Stimulated activated CD8-positive, alpha-beta memory T cell treated with anti-CD3 and anti-CD28 coated beads, Interleukin-4, amount 100 ng/mL, for 1 hour (primary cell): ENCODE measurements at places on chromosomes 2 and 18.

DNA sequence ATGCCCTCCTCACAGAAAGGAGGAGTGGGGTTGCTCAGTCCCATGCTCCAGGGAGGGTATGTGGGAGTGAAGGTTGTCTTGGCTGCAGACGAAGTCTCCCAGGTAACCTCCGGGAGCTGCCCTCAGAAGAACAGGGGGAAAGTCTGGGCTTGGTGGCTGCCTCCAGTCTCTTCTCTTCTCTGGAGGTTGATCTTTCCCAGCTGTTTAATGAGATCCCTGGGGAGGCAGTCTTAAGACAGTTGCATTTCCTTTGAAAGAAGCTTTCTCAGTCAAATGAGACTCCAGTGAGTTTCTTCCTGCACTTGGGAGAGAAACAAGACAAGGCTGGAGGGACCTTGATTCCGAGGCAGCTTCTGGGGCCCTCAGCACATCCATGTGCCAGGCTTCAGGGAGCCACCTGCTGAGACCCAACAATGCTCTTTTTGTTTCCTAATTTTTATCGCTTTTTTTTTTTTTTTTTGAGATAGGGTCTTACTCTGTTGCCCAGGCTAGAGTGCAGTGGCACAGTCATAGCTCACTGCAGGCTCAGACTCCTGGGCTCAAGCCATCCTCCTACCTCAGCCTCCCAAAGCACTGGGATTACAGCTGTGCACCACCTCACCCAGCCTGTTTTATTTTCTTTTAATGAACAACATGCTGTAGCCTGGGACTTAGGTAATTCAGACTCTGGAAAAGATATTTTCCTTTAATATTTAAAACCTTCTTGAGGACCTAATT is 71.7 kb upstream of the TPO start:
- DNase-seq = no peak

- DNase-seq = no peak
Observed at GRCh38 chr18:31101183-31102024, 817 bp downstream of the DSC2 start.

DNA sequence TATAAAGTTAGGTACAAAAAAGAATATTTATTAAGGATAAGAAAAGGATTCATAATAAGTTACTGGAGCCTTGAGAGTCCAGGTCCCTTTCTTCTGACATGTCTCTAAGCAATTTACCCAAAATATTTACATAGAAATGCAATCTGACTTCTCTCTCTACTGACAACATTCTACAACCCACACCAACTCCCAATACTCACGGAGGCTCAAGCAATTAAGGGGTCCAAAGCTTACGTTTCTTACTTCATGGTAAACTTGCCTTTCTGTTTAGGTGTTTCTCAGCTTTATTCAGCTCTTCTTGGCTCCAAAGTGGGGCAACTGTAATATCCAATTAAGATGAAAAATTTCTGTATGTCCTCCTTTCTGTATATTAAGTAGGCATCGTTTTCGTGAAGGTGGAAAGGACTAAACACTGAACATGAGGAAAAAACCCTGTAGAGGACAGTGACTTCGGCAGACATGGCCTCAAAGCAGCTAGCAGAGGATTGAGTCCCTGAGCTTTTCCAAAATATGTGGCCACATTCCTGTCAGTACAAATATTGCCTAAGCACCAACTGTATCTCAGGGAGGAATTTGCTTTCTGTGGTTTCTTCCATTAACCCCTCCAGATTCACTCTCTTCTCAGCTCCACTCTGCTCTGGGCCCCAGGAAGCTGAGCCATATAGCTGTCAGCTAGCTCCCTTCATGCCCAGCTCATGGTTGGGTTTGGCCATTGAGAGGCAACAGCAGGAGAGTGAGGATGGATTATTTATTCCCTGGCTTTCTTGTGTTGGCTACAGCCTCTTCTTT is 67.9 kb upstream of the GLS start:
- no peak for DNase-seq

DNA sequence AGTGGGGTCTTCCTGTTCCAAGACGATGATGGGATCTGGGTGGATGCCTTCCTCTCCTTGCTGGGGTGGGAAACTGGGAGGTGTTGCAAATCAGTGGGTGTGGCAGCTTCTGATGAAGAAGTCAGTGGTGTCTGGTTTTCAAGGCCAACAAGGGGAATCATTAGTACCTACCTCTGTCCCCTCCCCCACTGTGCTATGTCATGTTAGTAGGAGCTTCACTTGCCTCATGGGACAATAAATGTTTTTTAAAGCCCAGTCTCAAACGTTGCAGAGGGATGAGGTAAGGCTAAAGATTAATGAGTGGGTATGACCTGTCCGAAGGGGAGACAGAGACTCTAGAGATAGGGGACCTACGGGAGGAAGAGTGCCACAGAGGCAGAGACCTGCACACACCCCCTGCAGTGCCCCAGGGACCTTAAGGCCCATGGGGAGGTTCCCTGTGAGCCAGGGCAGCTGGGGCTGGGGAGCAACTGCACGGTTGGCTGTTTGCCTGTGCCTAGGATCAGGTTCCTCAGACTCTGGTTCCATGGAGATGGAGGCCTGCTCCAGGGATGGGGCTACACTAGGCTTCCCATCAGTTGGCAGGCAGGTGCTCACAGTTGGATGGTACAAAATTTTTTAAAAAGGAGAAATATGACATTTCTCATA is 37.8 kb upstream of the SLC1A4 start:
- DNase-seq = no peak

GRCh38 chr18:55387139-55387984 is 200.6 kb downstream of the TCF4 start:
- DNase-seq = no peak

DNA sequence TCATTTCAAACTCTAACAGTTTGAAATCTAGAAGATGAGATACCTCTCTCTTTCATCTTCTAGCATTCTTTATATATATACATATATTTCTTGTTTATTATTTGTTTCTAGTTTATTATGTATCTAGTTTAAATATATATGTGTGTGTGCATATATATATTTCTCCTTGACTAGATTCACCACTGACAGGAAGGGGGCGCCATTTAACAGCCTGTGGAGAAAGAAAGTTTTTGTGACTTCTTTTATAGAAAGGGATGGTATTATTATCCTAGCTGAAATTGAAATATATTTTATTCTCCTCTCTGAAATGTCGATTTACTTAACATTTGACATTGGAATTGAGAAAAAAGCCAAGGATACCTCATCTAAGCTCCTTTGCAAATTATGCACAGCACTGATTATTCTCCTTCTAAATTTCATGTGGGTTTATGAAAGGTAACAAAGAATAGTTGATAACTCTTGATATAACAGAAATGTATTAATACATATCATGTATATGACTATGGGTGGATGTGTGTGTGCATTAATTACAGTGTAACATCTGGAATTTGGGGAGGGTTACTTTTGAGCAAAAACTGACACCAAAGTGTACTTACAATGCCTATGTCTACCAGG is 160.7 kb upstream of the NT5C1B start:
- no peak for DNase-seq

DNA sequence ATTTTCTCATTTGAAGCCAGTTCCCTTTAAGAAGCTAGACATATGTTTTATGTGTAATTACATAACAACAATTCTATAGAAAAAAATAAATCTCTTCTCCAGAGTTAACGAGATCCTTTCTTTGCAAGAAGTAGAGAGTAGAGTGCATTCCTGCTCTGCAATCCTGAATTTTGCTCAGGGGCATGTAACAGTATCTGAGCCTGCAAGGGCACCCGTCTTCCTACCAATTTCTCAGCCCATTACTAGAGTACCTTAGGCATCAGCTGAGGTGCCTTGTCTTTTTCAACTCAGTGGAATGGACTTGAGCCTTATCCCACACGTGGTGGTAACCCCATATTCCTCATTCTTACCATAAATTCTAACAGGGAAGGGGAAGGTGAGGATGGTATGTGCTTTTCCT is 205.9 kb downstream of the IKZF2 start:
- DNase-seq = no peak

GRCh38 chr2:192534072-192534471 is 339.3 kb upstream of the TMEFF2 start:
- DNase-seq = no peak

DNA sequence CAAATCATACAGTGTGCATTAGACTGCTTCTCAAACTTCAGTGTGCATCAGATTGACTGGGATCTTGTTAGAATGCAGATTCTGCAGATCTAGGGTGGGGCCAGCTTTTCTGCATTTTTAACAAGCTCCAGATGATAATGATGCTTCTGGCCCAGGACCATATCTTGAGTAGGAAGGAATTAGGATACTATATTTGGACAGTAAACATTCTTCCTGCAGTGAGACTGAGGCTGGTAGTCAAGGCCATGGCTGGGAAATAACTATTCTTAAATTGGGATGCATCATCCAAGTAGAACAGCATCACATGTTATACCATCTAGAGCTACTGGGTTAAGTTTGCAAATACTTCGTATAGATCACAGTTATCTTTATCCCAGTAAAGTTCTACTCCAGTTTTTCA is 28.4 kb upstream of the ARMC9 start:
- DNase-seq = no peak

- DNase-seq = no peak
Observed at GRCh38 chr2:63488118-63488713, 100.1 kb downstream of the WDPCP start.

DNA sequence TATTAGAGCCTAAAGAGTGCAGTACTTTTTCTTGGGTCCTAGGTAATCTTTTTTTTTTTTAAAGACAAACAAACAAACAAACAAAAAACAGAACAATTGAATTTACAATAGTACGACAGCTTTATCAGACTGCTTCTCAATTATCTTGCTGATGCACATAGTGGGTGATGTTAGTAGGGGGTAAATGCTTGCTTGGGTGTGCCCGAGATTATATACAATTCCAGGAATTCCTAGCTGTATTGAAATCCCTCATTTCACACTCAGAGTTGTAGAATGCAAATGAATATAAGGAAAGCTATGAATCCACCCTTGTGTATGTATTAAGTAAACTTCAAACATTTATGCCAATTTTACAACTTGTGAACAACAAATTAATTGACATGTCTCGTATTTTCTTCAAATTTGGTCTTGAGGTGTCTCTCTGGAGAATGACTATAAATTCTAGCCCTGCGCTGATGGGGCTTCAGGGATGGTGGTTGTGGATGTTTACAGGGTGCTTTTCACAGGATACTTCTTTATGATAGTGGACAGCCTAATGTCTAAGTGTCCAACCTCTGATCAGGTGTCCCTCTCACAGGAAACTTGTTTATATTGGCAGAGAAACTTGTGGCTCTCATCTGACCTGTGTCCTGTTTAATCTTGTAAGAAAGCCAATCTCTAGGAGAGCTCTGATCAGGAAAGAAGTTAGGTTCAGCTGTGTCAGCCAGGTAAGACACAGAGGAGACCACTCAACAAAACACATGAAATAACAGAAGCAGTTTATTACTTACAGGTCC is 61.9 kb upstream of the SLC39A10 start:
- no peak for DNase-seq

GRCh38 chr18:77007251-77007650 is 125.3 kb downstream of the MBP start:
- no peak for DNase-seq

DNA sequence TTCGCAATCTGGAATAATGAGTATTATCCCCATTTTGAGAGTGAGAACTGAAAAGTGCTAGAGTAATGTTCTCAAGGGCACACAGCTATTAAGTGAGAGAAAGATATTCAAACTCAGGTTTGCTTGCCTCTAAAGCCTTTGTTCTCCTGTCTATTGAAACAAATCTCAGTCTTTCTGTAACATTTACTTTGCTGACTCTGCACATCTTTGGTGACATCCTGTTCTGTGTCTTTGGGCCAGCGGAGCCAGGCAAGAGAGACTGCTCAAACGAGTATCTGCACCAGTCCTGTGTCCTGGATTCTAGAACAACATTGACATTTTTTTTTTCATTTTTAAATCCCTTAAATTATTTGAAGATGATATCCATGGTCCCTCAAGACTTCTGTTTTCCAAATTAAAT is 1539.2 kb upstream of the PIK3C3 start:
- no peak for DNase-seq

GRCh38 chr2:1756456-1756855 is 12.1 kb upstream of the PXDN start:
- no peak for DNase-seq

GRCh38 chr2:106833256-106833655 is 52.7 kb downstream of the ST6GAL2 start:
- DNase-seq = no peak

GRCh38 chr2:29189052-29189451 is 73.8 kb downstream of the CLIP4 start:
- no peak for DNase-seq

- DNase-seq = no peak
Observed at GRCh38 chr2:29309090-29310029, 194.1 kb downstream of the CLIP4 start.

GRCh38 chr2:236636261-236636660 is 66.6 kb downstream of the ACKR3 start:
- no peak for DNase-seq

GRCh38 chr2:6929196-6929819 is 12.1 kb downstream of the RNF144A start:
- DNase-seq = no peak

GRCh38 chr18:25289001-25289631 is 62.9 kb downstream of the ZNF521 start:
- no peak for DNase-seq

- DNase-seq = no peak
Observed at GRCh38 chr2:223217373-223217772, 165.4 kb downstream of the KCNE4 start.

DNA sequence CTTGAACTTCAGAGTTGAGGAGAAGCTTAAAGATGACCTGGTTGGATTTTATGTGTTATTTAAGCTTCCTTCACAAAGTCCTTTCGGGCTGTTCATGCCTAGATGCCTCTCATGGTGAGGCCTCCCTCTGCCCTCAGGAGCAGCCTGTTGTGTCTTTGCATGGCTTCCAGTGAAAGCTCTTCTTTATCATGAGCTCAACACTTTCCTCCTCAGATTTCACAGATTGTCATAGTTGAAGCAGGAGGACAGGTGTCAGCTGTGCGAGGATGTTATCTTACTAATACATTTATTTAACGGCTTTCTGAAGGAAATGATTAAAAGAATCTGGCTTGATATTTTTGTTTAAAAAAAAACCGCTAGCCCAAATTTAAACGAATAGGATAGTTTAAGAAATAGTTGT is 48.8 kb upstream of the ITSN2 start:
- no peak for DNase-seq

- no peak for DNase-seq
Observed at GRCh38 chr2:104871972-104872865, 18.3 kb downstream of the POU3F3 start.

DNA sequence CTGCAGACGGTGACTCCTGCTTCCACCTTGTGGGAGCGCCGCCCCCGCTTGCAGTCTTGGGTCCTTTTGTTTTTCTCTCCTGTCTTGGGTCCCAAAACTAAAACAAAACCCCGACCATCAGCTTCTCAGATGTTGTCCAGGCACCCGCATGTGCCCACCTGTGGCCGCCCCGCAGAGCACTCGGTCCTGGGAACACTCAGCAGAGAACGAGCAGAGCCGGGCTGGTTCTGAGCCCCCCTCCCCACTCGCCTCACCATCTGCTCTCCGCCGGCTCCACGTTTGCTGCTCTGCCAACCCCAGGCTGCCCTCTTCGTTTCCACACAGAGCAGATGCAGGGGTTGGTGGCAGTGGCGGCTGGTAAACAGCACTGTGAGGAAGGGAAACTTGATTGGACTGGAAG is 38.5 kb downstream of the CTDP1 start:
- no peak for DNase-seq

- no peak for DNase-seq
Observed at GRCh38 chr2:160408173-160408958, 85.2 kb downstream of the RBMS1 start.

GRCh38 chr2:203401-203800 is 60.4 kb downstream of the SH3YL1 start:
- DNase-seq = no peak
